ENCODE measurements at places on chromosomes 6 and 20.

GRCh38 chr6:52802806-52803205 lies 810 bp downstream of the GSTA1 start:
- no peak for DNase-seq

GRCh38 chr20:38770546-38770945 lies 22.3 kb downstream of the ACTR5 start:
- DNase-seq, result no peak

DNA sequence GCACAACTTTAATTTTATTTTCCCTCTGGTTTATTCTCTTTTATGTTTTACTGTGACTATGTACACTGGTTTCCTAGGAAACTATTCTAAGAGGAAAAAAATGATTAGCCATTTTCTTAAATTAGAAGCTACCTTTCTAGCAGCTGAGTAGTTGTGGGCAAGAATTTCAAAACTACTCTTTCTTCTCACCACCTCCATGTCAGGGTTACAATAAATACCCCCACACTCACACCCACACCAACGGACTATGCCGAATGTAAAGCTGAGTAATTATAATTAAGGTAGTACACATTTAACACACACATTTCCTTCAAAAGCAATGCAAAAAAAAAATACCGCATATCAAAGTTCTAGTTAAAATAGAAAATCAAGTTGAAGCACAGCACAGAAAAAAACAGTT lies 78.9 kb downstream of the ARHGAP18 start:
- DNase-seq, result no peak

DNA sequence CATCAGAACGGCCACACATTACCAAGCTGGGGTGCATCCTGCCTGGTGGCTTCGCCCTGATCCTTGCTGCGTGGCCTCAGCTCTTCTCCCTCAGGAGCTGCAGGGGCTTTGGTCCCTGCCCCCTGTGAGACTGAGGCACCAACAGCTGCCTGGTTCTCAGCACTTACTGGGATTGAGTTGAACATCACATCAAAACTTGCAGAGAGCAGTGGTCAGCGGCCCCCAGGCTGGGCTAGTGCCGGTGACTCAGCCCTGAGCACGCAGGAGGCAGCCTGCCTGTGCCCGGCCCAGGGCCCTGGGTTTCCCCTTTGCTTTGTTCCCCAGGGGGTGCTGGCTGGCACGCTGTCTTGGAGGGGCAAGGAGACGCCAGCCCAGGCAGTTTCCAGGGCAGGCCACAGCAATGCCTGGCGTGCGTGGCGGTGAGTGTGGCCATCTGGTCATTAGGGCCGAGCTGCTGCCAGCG lies 63.3 kb downstream of the DLL1 start:
- no peak for DNase-seq

DNA sequence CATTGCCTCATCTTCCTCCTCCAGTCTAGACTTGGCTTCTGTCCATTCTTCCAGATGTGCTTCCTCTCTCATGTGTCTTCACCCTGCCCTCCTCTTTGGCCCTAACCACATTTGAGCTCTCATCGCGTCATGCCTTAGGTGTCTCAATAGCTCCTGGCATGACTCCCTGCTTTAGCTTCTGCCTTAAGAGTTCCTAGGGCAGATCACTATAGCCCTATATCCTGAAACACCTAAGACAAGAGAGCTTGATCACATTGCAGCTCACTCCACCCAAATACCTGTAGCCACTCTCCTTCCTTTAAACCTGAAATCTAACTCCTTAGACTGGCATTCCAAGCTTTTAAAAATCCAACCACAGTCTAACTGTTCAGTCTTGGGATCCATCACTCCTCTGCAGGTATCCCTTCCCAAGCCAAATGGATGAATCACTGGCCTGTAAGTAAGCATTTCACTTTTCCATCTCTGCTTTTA lies 69.0 kb upstream of the STXBP5 start:
- no peak for DNase-seq

DNA sequence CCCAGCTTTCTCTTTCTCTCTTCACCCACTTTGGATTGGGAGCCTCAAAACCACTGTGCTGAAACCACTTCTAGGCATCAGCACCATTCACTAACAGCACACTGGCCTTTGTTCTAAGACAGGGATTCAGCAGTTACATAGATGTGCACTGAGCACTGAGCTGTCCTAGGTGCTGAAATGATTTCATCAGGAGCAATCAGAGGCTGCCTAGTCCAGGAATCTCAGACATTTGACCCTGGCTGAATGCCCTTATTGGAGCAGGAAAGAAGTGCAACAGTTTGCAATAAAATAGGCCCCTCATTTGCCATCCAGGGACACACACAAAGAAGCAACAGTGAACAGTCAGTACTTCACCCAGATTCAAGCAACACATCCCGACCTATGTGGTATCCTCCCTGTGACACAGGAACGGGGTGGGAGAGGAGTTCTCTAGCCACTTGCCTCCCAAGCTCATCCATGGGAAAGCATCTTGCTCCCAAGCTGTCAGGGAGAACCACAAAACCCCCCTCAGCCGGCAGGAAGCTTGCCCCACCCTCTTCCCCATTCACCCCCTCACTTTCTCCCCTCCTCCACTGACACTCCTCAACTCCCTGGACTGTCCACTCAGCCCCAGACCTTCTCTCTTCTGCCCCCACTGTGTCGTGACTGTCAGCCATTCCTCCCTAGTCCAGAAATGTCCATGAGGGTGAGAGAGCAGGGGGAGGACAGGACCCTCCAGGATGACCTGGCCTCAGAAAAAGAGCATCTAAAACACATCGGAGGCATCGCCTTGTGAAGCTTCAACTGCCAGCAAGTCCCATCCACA lies 304.4 kb downstream of the PREX1 start:
- DNase-seq, result no peak

DNA sequence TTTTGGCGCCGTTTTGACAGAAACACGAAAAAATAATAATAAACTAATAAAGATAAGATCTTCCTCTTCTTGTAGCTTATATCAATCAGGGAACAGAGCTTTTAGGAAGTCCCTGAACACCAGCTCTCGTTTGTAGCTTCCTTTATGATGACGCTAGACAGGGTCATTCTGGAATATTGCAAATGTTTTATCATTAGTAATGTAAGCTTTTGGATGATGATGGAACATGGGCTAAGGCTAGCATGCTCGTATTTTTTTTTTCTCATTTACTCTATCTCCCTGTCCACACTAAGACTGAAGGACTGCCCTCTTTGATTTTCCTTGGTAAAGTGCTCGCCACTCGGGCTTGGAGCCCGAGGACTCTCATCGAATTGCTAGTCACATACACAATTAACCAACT lies 22.1 kb upstream of the POM121L2 start:
- DNase-seq, result no peak

GRCh38 chr6:123091091-123091895 lies 95.3 kb downstream of the CLVS2 start:
- DNase-seq, result no peak

DNA sequence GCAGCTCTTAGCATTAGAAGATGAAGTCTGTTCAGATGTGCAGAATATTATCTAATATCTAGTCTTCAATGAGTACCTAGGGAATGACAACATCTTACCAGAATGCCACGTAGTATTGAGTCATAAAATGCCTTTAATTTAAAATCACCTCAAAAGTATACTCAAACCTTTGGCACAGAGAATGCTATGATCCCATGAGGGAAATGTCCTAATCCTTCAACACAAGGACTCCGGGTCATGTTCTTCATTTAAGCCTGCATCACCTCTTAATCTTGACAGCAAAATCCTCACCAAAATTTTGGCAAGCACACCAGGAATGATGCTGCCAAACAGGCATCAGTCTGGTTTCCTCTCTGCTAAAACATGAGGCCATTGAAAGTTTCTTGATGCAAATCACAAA lies 23.6 kb upstream of the MARCKS start:
- DNase-seq, result no peak

- DNase-seq, result no peak
These were observed 4.1 kb downstream of the FAM210B start for GRCh38 chr20:56362833-56363413.

DNA sequence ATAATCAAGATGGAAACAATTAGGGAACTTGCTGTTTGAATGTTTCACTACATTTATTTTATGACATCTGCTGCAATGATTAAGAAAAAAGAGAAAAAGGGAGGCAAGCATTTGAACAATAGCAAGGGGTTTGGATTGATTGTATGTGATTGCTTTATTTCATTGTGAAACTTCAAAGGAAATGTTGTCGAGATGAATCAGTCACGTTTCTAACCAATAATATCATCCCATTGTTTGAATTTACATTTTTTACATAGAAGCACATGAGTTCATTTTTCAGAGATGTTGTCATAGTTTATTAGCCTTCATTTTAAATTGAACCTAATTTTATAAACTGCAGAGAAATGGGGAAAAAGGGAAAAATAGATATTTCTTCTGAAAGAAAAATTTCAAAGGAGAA lies 572.0 kb downstream of the KIF16B start:
- DNase-seq, result no peak
